ENCODE measurements at places on chromosomes 5 and 9.

GRCh38 chr5:34977934-34978613, 48.7 kb downstream of the DNAJC21 start:
- no peak for DNase-seq

- peak; percentile 72 for DNase-seq
Measured at GRCh38 chr9:109903515-109904138, 123.6 kb downstream of the PALM2AKAP2 start.

DNA sequence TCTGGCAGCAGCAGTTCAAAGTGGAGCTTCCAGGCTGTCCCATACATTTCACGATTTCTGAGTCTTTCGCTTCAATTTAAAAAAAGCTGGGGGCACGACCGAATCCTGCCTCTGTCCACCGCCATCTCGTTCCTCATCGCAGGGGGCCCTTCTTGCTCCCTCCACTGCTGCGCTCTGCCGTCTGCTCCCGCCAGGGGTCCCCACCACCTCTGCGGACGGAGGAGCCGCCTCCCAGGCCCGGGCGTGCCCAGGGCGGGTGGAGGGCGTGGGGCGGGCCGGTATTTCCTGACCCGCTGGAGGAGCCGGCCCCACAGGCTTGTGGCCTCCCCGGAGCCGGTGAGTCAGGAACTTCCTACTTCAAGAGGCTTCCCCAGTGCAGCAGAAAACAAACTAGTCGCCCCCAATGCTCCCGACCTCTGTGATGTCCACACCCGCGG, 50.4 kb downstream of the USP20 start:
- peak; percentile 88 for DNase-seq

DNA sequence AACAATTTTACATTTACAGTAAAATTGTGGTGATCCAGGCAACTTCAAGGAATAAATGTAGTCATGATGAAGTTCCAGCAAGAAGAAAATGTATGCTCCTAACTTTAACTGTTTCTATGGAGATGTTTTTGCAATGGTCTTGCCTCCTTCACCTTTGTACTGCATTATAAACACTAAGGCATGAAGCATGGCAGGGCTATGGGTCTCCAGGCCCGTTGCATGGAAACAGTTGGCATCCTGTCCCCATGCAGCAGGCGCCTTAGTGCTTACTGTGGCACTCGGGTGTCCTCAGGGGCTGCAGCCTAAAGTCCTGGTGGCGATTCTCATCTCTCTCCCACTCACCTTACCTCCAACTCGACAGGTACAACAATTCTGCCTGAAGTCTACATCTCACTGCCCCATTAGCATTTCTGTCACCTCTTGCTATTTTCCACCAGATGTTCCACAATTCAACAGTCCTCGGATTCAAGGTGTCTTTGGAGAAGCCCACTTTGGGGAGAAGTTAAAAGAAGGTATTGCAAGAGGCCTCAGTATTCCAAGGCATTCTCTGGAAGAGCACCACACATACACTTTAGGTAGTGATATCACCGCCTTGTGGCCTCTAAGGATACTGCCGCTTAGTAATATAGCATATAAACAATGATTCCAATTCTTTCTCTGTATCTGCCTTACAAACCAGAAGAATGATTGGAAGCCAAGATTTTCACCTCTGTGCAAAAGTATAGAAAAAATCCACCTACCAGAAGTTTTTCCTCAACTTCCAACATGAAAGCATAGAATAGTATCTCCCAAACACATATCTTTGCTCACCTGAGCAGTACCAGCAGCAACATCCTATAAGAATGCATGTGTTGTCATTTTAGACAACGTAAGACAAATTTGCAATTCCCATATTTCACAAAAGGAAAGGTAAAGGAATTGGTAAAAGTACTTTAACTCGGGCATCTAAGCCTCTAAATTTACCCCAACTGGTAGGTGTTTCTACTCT, 5.1 kb downstream of the LIFR start:
- DNase-seq: peak; percentile 53

- no peak for DNase-seq
Measured at GRCh38 chr9:132482196-132482813, 72.3 kb downstream of the CFAP77 start.

DNA sequence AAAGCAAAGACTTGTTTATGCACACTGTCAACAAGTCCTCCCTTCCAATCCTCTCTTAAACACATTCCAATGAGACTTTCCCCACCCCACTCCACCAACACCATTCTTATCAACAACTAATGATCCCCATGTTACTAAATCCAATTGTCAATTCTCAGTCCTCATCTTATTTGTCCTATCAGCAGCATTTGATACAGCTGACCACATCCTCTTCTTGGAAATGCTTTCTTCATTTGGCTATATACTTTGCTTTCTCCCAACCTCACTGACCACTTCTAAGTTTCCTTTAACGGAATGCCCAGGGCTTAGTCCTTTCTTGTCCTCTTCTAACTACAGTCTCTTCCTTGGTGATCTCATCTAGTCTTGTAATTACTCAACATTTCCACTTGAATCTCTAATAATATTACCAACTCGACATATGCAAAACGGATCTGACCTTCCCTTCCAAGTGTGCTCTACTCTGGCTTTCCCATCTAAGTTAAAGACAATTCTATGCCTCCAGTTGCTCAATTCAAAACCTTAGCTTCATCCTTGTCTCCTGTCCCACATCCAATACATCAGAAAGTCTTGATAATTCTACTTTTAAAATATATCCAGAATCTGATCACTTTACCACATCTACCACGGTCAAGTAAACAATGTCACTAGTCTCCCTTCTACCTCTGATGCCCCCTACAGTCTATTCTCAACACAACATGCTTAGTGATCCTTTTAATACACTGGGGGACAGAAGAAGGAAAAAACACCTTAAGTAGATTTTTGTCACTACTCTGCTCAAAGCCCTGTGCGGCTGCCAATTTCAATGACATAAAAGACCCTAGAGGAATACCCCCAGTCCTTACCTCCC, 25.5 kb downstream of the AGTPBP1 start:
- no peak for DNase-seq

DNA sequence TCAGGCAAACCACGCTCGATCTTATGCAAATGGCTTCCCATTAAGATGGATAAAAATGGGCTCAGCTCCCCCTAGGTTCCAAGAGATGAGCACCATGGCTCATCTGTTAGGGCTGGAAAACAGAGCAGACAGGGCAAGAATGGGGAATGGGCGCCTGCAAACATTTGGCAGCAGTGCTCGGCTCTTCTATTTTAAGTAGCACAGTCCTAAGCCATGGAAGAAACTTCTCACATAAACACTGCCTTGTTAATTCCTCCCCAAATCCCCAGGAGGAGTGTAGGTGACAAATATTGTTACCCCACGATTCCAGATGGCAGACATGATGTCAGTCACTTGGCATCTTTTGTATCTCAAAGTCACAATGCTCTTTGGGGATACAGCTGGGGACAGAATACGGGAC, 221.8 kb downstream of the ICE1 start:
- DNase-seq: no peak

GRCh38 chr9:13759551-13759950, 480.1 kb upstream of the MPDZ start:
- DNase-seq: no peak

DNA sequence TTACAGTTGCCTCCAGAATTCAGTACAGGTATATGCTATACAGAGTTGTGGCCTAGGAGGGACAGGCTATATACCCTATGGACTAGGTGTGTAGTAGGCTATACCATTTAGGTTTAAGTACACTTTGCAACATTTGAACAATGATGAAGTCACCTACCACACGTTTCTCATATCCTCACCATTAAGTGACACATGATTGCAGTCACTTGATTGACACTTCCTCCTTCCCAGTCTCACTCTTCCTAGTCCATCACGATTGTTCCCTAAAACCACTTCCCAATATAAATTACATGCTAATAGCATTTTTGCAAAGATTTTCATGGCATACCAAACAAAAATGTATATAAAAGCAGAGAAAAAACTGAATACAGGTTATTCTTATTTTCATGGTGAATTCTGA, 312.2 kb downstream of the EPB41L4A start:
- DNase-seq: no peak

DNA sequence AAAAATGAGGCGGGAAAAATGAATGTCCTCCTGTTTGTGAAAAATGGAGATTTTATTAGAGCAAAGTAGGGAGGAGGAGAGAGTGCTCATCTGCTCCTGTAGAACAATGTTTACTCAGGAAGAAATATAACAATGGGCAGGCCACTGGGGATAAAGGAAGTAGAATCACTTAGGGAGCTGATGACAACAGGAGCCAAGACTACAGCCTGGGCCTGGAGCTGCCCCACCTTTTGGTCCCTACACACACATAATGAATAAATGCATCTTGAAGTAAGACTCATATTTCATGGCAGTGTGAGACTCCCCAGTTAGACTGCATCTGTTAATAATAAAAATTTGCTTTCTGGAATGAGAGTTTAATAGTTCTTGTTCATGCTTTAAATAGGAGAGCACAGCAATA, 1939.8 kb downstream of the EFNA5 start:
- DNase-seq: no peak

GRCh38 chr5:169606279-169606678, 22.7 kb downstream of the SPDL1 start:
- no peak for DNase-seq

GRCh38 chr5:119269061-119269944, 86.5 kb upstream of the TNFAIP8 start:
- DNase-seq: no peak

GRCh38 chr5:126360467-126360866, 62.7 kb upstream of the GRAMD2B start:
- no peak for DNase-seq

GRCh38 chr9:79581388-79581787, 9.6 kb downstream of the TLE4 start:
- DNase-seq: no peak

GRCh38 chr9:78031444-78031892, at the start of gene GNAQ:
Gene GNAQ (minus strand): TSS chr9:78031811. CDS start chr9:78031235, 576 bp downstream.
- DNase-seq: no peak

DNA sequence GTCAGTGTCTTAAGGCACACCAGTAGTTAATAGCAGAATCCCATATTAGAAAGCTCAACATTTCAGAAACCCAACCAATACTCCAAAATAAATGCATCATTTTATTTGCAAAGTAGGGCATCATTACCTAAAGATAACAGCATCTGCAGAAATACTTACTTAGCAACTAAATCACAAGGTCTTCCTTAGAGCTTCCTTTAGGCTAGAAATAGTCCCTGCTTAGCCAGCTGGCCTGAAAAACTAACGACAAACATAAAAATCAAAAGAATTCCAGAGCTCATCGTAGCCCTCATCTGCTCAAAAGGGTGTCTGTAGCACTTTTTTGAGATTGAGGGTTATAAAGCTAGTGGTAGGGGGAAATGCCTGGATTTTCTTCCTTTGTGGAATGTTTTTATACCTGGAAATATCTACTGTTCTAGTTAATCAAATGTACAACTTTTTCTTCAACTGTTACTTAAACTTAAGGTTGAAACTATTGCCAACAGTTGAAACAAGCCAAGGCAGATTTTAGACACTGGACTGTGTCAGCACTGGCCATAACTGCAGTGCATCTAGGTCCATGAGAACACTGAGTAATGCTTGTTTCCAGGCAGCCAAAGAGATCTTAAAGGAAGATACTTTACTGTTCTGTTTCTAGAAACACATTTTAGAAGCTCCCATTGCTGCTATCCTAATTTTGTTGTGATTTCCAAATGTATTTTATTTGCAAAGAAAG, 129.4 kb upstream of the RASA1 start:
- DNase-seq: no peak

DNA sequence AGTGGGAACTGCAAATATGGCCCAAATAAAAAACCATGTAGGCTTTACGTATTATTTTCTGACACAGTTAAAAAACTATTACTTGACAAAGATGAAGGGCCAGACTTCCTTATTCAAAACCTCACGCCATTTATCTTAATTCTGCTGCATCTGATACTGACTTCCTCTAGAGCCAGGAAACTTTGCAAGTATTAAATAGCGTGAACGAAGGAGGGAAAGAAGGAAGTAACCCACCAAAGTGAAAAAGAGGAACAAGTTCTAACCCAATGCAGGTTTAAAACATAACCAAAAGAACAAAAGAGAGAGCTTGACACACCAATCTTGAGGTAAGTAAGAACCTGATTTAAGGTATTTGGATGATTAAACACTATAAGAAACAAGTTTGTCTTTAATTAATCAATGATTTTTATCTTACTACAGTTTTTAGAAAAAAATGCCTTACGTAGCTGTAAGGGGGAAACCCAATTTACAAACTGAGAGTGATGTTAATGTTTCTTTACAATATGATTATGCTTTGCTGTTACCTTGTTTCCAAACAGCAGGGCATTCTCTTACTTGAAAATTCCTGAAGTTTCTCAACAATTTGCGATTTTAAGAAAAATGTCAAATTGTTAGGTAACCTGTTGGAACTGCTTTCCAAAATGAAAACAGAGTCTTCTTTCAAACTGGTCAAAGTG, at the start of gene GAPT:
Gene GAPT, plus strand, starts transcription at position 220 of the 677 bp plus-strand sequence. CDS start 3,102 bp downstream, outside the sequence.
- DNase-seq: no peak

DNA sequence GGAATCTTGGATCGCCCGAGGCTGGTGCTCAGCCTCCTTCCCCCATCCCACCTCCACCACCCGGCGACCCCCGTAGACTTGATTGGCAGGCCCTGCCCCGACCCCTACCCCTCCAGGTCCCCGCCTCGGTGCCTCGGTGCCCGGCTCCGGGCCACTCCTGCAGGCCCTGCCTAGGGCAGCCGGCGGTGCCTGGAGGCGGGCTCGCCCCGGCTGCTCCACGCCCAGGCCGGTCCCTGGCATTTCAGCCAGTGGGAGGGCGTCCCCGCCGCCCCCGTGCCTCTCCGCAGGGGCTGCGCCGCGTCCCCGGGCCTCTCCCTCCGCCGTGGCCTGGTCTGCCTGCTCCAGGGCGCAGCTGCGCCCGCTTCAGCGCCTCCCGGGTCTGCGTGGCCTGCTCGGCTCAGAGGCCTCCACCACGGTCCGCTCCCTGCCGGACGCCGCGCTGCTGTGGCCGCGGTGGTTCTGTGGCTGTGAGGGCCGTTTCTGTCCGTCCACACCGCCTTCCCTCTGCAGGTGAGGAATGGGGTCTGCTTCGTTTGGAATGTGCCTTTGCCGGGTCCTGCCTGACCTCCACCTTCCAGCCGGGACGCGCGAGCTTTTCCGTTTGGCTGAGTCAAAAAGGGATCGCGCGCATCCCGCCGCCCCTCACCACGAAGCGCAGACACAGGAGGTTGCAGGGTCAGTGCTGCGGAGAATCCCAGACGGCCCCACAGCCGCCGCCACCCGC, 48.3 kb upstream of the IRX4 start:
- DNase-seq: no peak

GRCh38 chr9:72454871-72455491, 66.4 kb upstream of the TMC1 start:
- no peak for DNase-seq

- DNase-seq: no peak
Measured at GRCh38 chr5:58497921-58498320, 6.7 kb downstream of the GAPT start.

GRCh38 chr5:36734422-36734821, 128.0 kb downstream of the SLC1A3 start:
- peak; percentile 28 for DNase-seq

GRCh38 chr9:37880916-37881479, 22.9 kb downstream of the SLC25A51 start:
- no peak for DNase-seq
